ENCODE measurements at places on chromosomes 2 and 18. TPM values are rescaled to one million over a fixed set of nuclear protein-coding genes. Genes with fewer than 3 reads are reported as not detected.

DNA sequence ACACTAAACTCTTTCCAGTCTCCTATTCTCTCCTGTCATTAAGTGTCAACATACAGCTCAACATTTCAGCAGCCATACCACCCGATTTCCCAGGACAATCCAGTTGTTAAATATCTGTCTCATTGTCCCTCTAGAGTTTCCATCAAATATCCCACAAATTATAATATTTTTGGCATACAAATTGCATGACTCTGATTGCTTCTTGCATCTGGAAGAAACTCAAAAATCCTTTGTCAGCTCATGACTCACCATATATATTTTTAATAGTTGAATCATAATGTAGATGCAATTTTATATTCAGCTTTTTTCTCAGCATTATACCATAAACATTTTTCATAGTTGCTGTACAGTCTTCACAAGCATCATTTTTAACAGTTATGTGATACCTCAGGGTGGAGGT is 7.2 kb downstream of the SLC30A3 start:
- DNase-seq = no peak

- DNase-seq = no peak
Observed at GRCh38 chr2:64455545-64455944, 1.6 kb downstream of the LGALSL start.

DNA sequence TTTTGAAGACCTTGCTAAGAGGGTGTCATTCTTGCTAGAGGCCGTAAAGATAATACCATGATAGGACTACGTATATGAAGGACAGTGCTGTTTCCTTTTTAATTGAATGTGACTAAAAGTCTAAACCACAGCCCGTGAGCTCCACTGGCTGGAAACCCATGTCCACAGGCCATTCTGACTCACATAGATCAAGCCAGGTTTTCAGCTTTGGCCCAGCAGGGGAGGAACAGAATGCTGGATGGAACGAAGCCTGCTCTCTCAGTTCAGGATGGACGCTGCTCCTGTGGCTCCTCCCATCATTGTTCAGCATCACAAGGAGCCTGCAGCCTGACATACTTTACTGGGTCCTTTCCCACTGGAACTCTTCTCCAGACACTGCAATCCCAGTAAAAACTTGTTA is 47.6 kb downstream of the ALPK2 start:
- DNase-seq = no peak

MYO1B gene
- total RNA-seq = 36.0 TPM

DNA sequence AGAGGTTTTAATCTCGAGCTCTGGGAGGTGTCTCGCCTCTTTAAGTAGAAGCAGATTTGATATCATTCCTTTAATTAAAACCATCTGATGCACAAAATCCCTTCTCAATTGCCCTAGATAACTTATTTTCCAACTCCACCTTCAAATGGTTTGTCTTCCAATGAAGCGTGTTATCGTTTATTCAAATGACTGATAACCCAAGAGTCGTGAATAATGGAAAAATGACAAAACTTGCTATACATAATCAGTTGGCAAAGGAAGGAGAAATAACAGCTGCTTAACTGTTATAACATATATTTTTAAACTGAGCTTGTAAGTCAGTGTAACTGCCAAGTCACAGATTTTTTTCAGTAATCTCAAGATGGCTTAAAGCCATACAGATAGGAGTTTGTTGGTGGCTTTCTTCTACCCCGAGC is 144.6 kb downstream of the QPCT start:
- no peak for DNase-seq

TFPI gene
- total RNA-seq = 22.5 TPM

NYAP2 gene
- not detected for total RNA-seq

DNA sequence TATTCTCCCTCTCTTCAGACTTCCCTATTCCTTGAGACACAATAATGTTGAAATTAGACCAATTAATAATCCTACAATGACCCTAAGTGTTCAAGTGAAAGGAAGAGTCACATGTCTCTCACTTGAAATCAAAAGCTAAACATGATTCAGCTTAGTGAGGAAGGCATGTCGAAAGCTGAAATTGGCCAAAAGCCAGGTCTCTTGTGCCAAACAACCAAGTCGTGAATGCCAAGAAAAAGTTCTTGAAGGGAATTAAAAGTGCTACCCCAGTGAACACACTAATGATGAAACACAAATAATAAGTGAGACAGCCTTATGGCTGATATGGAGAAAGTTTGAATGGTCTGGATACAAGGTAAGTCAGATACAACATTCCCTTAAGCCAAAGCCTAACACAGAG is 115.4 kb downstream of the PXDN start:
- DNase-seq = no peak

GRCh38 chr2:9599430-9599829 is 31.4 kb downstream of the YWHAQ start:
- DNase-seq = no peak
